Amniotic stem cell (primary cell): ENCODE measurements at places on chromosomes 5 and 9.

DNA sequence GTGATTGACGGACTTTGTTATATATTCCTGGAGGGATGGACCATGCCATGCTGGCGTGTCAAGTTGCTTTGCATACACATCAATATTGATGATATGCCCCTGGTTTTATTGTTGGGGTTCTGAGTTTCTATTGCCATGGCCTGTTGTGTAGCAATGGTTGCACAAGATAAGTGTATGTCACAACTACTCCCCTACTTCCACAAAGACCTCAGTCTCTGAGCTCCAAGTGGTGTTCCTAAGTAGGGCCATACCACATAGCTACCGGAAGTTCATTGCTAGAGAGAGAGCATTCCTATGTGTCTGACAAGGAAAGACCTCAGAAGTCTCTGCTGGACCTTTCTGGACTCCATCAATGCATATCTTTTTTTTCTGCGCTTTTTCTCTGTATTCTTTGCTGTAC is 19.8 kb downstream of the TXNDC8 start:
- no peak for DNase-seq

- no peak for DNase-seq
Measured at GRCh38 chr5:14595891-14596290, 14.3 kb downstream of the OTULINL start.

- no peak for DNase-seq
Measured at GRCh38 chr5:107090506-107090905, 580.2 kb downstream of the EFNA5 start.

GRCh38 chr5:152349683-152350526 is 55.2 kb downstream of the NMUR2 start:
- no peak for DNase-seq

DNA sequence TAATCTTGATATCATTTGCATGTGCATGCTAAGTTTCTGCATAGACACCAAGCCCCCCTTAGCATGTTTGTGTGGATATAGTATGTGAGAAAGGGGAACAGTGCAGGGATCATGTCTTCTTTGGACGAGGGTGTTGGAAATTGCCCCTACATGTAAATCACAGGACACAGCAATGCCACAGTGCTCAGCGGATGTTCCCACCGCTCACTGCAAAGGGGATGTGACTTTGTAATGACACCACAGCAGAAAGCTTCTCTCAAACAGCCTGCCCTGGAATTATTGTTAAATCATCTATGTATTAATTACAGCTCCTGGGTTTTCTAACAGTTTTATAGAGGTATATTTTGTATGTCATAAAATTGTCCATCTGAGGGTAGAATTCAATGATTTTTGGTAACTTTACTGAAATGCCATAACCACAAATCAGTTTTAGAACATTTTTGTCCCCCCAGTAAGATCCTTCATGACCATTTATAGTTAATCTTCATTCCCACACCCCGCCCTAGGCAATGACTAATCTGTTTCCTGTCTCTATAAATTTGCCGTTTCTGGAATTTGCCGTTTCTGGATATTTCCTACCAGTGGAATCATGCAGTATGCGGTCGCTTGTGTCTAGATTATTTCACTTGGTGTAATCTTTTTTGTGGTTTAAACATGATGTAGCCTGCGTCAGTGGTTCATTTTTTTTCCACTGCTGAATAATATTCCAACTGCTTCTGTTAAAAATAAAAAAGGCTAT is 648.5 kb upstream of the WWC1 start:
- DNase-seq: peak; percentile 65

- no peak for DNase-seq
Measured at GRCh38 chr5:2747363-2748162, 3.9 kb downstream of the IRX2 start.

DNA sequence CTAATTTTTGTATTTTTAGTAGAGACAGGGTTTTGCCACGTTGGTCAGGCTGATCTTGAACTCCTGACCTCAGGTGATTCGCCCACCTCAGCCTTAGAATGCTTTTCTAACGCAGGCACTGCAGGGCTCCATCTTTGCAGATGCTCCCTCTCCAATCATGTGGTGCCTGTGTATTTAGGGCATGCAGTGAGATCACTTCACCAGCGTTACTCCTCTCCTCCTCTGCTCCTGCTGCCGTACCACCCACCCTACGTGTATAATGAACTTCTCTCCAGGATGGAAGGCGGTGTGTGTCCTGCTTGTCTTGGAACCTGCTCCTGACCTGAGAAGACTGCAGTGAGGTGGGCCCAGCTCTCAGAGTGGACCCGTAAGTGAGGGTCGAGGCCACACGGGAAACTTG is 13.6 kb upstream of the CFAP157 start:
- no peak for DNase-seq

DNA sequence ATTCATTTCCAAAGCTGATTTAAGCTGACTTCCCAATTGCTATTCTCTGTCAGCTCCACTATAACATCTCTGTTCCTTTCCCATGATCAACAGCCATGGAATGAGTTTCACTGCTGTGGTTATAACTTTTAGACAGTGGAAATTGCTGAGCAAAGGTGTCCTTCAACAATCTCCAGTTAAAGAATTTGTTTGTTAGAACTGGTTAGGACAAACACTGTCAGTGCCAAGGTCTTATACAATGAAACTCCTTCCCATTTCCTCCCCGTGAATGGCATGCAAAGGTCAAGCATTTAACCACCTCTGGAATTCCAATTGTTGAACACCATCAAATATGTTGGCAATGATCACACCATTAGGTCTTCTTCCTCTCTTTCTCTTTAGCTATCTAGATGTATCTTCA is 45.7 kb upstream of the GHR start:
- no peak for DNase-seq

GRCh38 chr5:117212866-117213265 is 638.2 kb upstream of the SEMA6A start:
- no peak for DNase-seq

GRCh38 chr5:177453852-177454396 is 7.3 kb downstream of the PRR7 start:
- DNase-seq: no peak

DNA sequence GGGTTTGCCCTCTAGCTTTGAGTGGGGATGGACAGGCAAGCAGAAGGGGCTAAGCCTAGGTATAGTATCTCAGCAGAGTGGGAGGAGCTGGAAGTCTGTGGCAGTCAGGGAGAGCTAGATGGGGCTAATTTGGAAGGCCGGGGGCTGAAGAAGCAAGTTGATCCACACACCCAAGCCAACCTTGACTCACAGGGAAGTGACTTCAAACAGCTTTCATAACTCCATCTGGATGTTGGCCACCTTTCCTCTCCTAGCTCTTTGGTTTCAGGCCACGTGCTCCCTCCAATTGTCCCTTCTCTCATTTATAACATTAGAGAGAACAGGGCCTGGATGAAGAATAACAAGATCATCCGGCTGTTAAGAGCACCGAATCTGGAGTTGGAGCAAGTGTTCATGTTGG is 36.8 kb downstream of the EGR1 start:
- no peak for DNase-seq

DNA sequence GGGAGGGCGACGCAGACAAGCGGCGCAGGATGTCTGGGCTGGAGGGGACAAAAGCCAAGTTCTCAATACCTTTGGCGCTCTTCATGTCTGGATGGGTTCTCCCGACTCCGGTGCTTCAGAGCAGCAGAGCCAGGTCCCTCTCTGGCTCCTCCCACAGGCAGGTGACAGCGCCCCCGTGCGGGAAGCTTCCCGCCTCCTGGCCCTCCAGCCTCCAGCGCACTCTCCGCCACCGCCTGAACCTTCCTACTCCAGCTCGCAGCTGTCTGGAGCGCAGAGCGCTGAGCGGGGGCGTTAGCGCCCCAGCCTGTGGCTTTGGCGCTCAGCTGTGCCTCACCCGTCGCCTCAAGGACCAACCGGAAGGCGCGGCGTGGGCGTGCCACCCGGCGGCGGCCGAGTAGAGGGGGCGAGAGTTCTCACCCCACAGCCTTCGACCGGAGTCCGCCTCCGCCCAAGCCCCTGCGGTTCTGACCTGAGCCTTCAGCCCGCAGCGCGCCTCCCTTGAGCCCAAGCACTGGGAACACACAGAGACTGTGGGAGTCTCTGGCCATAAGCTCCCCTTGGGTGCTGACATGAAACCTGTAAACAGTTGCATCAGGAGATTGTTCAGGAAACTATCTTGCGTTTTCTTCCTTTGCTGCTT is at the start of gene SLCO4C1:
TSS of gene SLCO4C1 (minus strand) at position 107 of the 640 bp plus-strand sequence. CDS start at position 85, 22 bp downstream.
- no peak for DNase-seq

- no peak for DNase-seq
Measured at GRCh38 chr9:94632737-94633136, 6.6 kb downstream of the FBP1 start.

DNA sequence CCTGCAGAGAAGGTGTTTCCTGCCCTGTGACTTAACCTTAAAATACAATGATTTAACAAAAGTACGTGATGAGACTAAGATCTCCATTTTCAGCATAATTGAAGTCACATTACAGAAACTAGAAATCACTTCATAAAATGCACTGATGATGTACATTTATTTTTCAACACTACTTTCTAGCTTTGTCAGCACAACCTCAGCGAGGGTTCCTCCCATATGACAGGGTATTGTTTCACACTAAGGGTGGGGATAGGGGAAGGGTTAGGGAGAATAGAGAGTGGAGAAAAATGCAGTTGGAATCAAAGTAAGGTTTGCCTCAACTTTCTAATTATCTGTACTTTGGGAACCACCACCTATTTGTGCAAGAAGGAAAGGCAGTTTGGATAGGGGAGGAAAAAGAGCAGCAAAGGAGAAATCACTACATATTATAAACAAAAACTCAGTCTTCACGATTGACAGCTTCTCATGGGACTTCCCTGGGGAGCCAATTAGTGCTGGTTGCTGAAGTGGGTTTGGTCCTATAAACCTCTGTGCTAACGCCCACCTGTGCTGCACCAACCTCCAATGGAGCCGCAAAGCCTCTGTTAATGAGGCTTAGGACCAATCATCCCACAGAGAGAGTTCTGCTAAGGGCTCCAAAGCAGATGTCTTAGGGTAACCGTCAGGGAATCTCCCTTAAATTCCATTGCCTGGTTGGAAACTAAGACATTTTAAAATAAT is 369.2 kb upstream of the PDE4D start:
- DNase-seq: no peak

GRCh38 chr9:13139641-13140171 is 139.8 kb downstream of the MPDZ start:
- DNase-seq: peak; percentile 59

- DNase-seq: no peak
Measured at GRCh38 chr5:172886476-172886875, 52.4 kb downstream of the ERGIC1 start.

GRCh38 chr9:120910643-120911042 is 16.0 kb downstream of the TRAF1 start:
- no peak for DNase-seq

- no peak for DNase-seq
Measured at GRCh38 chr9:134181648-134182034, 17.3 kb upstream of the RNU6ATAC start.

DNA sequence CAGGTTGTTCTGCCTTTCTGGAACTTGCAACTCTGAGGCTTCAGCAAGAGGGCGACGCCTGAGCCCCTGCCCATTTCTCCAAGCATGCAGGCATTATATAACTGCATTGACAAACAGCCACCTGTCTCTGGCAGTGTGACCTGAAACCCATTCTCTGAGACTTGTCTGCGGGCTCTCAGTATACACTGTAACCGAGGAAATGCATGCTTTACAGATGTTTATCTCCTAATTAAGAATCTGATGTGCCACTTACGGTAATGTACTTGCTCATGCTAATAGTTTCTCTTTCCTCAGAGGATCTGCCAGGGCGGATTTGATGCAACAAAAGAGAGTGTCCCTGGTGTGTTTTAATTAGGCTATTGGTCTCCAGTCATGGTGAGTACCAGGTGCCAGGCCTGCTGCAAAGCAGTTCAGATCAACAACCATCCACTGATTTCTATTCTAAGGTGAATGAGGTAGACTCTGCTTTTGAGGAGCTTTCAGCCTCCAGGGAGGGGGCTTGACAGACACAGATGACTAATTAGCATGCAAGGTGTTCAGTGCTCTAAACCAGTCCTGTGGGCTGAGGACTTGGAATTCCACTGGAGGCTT is 593.7 kb upstream of the KLF4 start:
- no peak for DNase-seq

DNA sequence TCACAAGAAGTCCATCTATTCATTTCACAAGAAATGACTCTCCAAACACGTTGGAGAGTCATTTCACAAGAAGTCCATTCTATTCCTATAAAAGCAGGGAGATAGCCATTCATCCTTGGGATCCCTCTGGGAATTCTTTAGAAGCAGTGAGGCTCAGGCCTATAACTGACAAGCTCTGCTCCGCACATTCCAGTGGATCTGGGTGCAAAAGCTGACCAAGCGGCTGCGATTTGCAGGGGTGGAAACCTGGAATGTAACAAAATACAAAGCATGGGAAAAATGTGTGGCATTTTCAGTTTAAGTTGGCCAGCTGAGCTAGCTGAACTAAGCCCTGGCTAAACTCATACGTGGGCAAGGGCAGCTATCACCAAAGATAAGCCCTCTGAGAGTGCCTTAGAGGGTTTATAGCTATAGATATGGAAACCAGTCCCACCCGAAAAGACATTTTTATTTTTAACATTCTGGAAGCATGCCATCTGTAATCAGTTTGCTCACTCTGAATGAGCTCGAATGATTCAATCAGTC is 8.7 kb downstream of the TAS2R1 start:
- DNase-seq: peak; percentile 18

DNA sequence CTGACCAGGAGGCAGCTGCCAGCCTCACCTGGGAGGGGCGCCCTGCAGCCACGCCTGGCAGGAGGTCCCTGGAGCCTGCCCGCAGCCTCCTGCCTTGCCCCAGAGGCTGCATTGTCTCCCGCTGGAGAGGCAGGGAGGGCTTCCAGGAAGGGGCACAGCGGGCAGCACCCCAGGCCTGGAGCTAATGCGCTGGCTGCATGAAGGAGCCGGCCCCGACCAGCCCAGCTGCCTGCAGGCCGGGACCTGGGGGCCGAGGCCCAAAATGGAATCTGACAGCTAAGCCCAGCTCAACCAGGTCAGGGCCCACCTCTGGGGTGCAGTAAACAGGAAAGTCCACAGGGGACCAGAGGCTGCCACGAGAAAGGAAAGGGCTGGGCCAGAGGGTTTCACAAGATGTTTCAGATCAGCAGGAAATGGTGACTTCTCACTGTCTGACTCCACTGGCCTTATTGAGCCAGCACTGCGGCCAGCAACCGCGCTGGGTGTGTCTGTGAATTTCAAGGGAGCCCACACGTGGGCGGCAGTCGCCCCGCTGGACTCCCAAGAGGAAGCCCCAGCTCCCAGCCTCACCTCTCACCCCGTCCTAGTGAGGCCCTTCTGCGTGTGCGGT is 18.6 kb upstream of the NOTCH1 start:
- no peak for DNase-seq

DNA sequence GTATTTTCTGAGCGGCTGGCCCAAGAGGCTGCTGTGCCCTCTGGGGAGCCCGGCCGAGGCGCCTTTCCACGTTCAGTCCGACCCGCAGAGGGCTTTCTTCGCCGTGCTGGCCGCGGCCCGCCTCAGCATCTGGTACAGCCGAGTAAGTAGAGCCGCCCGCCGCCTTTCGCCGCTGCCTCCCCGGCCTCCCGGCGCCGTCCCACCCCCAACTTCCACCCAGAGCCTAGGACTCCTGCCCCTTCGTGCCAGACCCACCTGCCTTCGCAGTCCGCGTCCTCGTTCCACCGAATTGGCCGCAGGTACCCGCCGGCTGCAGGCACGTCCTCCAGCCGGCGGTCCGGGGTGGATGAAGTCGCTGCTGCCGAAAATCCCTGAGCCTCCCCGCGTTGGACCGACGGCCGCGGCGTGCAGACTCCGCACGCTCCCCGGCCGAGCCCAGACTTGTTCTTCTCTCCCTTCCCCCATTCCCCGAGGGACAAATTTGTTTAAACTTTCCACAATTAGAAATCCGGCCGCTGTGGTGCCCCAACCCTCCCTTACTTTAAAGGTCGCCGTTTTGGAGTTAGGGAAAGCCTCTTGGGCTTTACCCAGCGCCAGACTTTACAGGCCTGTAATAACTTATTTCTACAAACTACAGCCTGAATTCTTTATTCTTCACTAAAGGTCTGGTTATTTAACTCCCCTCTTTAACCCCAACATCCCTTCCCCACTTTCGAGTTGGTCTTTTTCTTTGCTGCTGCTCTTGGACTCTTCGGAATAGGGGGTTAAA is 589 bp downstream of the RIC1 start:
- DNase-seq: no peak
